HFFc6 (cell line): ENCODE measurements at places on chromosomes 7 and 10. TPM values are rescaled to one million over a fixed set of nuclear protein-coding genes. Genes with fewer than 3 reads are reported as not detected.

DNA sequence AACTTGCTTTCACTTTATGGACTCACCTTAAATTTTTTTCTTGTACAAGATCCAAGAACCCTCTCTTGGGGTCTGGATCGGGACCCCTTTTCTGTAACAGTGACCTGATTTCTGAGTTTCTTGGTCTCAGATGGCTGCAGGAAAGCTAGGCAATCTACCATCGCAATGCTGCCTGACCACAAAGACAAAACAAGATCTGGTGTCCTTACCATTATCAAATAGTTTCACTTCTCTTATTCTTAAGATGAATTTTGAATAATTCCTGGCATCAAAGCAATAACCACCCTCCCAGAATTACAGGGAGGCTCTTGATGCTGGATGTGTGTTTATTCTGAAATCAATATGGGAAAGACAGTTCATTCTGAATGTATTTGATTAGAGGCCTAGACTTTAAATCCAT, 77.4 kb upstream of the FRMD4A start:
- no peak overlapping the region for H3K4me3 ChIP-seq
- peaks cover 24% of the 10 kb centered on the region for H3K4me1 ChIP-seq
- H3K36me3 ChIP-seq: no peaks in the 10 kb centered on the region
- DNase-seq: no peak
- peaks cover 52% of the 10 kb centered on the region for H3K27me3 ChIP-seq

- peak; percentile 9 for DNase-seq
- peaks cover 4% of the 10 kb centered on the region; the same call in 1 of the 2 replicates for H3K27me3 ChIP-seq
- H3K4me3 ChIP-seq: no peak overlapping the region
- no peak overlapping the region for H3K27ac ChIP-seq
- H3K36me3 ChIP-seq: 0 out of 2 replicates have a peak, but pooled peaks cover 6% of the 10 kb centered on the region
- peaks cover 20% of the 10 kb centered on the region for H3K4me1 ChIP-seq
Observed at GRCh38 chr7:44713680-44714335, 34.8 kb upstream of the ZMIZ2 start.

GRCh38 chr7:131800008-131800407, 243.6 kb upstream of the PODXL start:
- peaks cover 22% of the 10 kb centered on the region for H3K27me3 ChIP-seq
- H3K4me1 ChIP-seq: no peaks in the 10 kb centered on the region
- no peak for DNase-seq

DNA sequence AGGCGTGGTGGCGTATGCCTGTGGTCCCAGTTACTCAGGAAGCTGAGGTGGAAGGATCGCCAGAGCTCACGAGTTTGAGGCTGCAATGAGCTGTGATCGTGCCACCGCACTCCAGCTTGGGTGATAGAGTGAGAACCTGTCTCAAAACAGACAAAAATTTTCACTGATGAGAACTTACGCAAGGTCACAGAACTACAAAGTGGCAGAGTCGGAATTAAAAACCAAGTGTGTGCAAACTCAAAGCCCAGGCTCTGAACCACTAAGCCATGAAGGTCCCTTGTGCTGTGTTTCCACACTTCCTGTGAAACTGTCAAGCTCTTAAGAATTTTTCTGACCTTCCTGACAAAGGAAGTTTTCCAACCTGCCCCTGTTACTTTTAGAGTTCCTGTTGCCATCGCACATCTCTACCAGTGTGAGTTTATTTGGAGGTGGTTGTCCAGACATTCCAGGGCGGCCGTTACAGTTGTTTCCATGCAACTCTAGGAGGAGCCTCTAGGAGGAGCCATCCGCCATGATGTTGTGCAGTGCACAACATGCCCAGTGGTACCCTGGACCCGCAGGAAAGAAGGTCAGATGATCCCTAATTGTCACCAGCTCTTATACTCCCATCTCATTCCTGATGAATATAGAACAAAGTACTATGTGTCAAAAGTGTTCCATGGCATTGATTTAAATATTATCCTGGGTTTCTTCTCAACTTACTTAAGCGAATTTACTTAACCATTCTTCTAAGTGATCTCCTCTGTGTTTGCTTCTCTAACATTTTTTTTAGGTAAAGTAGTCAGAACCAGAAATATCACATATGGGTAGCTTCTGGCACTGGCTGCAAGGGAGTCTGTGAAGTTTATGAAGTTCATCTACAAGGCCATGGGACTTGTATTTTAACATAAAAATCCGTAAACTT, 49.0 kb upstream of the LYZL1 start:
- H3K4me3 ChIP-seq: no peak overlapping the region
- H3K36me3 ChIP-seq: no peaks in the 10 kb centered on the region
- no peak for DNase-seq

DNA sequence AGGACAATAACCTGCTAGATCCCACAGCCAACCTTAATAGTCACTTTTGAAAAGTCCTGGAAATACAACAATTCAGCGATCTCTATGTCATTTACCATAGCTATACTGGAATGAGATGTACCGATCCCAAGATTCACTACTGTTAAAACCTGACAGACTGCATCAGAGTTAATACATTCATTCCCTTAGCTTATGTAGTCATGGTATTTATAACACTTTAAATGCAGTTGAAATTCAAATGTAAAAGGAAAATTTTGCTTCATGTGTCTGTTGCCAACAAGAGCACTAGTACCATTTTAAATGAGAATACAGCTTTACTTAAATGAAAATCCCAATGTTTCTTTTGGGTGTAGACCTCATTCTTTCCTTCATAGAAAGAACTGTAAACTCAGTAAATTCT, 11.1 kb upstream of the GGCT start:
- H3K4me1 ChIP-seq: peaks cover 10% of the 10 kb centered on the region
- H3K4me3 ChIP-seq: no peak overlapping the region
- no peak for DNase-seq
- no peaks in the 10 kb centered on the region for H3K36me3 ChIP-seq

GRCh38 chr10:63628526-63629362, 107.5 kb downstream of the REEP3 start:
- H3K27me3 ChIP-seq: no peaks in the 10 kb centered on the region; the same call in 1 of the 2 replicates
- DNase-seq: peak; percentile 38
- H3K36me3 ChIP-seq: peaks cover 4% of the 10 kb centered on the region; the same call in 1 of the 2 replicates
- H3K27ac ChIP-seq: peak overlapping the region; percentile 92

DNA sequence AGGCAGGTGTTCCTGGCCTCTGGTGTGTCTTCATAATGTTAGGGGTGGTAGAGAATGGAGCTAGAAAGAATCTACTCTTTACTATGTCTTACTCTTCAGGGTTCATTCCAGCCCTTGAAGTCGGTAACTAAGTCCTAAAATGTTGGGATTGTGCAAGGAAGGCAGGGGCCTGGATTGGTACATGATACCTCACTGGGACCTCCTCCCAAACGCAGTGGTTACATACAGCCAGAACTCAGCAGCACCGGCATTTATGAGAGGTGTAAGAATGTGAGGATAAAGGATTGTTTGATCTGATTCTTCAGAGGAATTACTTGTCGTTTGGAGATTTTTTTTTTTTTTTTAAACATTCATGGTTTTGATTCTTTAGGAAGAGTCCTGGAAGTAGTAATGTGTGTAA, 6.9 kb downstream of the COMTD1 start:
- peak overlapping the region; percentile 77 for H3K27ac ChIP-seq
- peaks cover 81% of the 10 kb centered on the region for H3K4me1 ChIP-seq
- peak overlapping the region; percentile 3; the same call in 1 of the 2 replicates for H3K4me3 ChIP-seq
- peaks cover 41% of the 10 kb centered on the region for H3K36me3 ChIP-seq

Gene VSIR
- total RNA-seq: 26.7 to 31.0 TPM (median 29.6 TPM) in 3 replicates

Gene ANKRD22
- total RNA-seq: not detected in 3 replicates

Gene GGCT
- 17.3 to 25.4 TPM (median 22.9 TPM) in 3 replicates for total RNA-seq

Gene CFAP46
- 0.97 to 1.4 TPM in 2 of 3 replicates, not detected in the other for total RNA-seq

Gene KIAA1217
- total RNA-seq: 1.2 to 2.1 TPM (median 2.1 TPM) in 3 replicates
